ENCODE measurements at places on chromosomes 16 and 17.

- no peak for DNase-seq
Measured at GRCh38 chr17:68701046-68701445, 99.9 kb upstream of the FAM20A start.

- DNase-seq: no peak
Measured at GRCh38 chr17:16406742-16407674, 8.4 kb upstream of the TRPV2 start.

- no peak for DNase-seq
Measured at GRCh38 chr17:12959441-12959840, 58.4 kb downstream of the ELAC2 start.

DNA sequence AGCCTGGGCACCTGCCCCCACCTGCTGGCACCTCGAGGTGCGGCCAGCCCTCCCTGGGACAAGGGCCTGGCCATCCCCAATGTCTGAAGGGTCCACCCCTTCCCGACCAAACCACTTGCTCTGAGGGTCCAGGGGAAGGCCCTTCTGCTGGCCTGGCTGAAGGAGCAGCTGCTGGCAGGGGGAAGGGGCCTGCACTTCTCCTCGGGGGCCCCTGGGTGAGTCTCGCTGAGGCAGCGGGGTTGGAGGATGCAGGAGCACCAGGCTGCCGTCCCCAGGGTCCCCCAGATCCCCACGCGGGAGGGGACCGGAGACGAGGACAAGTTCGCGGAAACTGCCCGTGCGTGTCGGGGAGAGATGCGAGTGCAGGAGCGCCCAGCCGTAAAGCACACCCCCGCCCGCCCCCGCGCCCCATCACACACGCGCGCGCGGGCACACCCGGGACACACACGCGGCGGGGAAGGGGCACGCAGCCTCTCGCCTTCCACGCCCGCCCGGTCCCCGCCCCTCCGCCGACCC, 725 bp upstream of the CACNA1H start:
- no peak for DNase-seq

- DNase-seq: peak; percentile 52
Measured at GRCh38 chr16:720447-720989, 428 bp upstream of the ANTKMT start.

GRCh38 chr16:85158743-85159178, 46.5 kb upstream of the CIBAR2 start:
- DNase-seq: no peak

GRCh38 chr16:88777471-88778270, 7.3 kb downstream of the PIEZO1 start:
- no peak for DNase-seq

GRCh38 chr17:14760212-14760611, 459.3 kb downstream of the HS3ST3B1 start:
- DNase-seq: no peak

DNA sequence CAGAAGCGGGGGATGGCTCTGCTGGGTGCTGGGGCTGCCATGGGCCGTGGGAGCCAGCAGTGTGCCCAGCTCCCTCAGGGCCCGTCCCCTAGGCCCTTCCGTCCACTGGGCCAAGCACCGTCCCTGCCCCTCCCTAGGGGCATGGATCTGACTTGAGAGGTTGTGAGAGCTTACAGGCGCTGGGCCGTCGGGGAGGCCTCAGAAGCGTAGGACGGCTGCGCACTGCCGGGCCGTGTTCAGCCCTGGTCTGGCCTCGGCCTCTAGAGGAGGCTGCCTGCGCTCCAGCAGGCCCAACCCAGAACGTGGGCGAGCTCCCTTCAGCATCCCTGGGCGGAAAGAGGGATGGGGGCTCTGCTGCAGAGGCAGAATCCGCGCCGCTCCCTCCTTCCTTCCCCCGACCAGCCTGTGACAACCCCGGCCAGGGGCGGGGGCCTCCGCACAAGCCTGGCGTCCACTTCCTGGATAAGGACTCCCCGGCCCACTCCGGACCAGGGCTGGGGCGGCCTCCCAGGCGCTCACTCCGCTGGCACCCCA, 685 bp upstream of the MPG start:
- DNase-seq: peak; percentile 74

DNA sequence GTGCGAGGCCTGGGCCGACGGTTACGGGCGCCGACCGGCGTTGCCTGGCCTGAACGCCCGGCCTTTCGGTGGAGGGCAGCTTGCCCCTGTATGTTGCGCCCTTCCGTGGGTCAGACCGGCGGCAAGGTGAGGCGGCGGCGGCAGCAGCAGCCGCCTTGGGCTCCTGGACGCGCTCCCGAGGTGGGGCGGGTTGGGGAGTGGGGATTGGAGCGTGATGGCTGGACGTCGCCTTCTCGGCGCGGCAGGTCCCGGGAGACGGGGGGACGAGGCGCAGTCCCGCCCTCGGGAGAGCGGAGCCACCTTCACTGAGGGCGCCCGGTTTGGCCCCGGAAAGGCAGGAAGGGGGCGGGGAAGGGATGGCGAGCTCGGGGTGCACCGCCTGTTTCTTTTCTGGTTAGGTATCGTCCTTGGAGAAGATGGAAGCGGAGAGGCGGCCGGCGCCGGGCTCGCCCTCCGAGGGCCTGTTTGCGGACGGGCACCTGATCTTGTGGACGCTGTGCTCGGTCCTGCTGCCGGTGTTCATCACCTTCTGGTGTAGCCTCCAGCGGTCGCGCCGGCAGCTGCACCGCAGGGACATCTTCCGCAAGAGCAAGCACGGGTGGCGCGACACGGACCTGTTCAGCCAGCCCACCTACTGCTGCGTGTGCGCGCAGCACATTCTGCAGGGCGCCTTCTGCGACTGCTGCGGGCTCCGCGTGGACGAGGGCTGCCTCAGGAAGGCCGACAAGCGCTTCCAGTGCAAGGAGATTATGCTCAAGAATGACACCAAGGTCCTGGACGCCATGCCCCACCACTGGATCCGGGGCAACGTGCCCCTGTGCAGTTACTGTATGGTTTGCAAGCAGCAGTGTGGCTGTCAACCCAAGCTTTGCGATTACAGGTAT, 671 bp downstream of the DGKE start:
- DNase-seq: peak; percentile 5

- no peak for DNase-seq
Measured at GRCh38 chr16:20946015-20946629, 45.6 kb downstream of the LYRM1 start.

DNA sequence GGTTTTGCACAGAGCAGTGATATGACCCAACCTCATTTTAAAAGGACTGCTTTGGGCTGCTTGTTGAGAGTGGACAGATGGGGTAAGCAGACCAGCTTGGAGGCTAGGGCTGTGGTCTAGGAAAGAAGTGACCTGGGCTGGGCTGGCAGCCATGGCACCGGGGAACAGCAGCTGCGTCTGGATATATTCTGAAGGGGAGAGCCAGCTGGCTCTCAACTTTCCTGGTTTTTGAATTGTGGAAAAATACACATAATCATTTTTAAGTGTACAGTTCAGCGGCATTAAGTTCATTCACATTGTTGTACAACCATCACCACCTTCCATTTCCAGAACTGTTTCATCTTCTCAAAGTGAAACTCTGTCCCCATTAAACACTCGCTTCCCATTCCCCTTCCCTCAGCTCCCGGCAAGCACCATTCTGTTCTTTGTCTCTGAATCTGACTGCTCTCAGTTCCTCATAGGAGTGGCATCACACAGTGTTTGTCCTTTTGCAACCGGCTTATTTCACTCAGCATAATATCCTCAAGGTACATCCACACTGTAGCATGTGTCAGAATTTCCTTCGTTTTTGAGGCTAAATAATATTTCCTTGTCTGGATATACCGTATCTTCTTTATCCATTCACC, 113.2 kb downstream of the SPECC1 start:
- peak; percentile 58 for DNase-seq

DNA sequence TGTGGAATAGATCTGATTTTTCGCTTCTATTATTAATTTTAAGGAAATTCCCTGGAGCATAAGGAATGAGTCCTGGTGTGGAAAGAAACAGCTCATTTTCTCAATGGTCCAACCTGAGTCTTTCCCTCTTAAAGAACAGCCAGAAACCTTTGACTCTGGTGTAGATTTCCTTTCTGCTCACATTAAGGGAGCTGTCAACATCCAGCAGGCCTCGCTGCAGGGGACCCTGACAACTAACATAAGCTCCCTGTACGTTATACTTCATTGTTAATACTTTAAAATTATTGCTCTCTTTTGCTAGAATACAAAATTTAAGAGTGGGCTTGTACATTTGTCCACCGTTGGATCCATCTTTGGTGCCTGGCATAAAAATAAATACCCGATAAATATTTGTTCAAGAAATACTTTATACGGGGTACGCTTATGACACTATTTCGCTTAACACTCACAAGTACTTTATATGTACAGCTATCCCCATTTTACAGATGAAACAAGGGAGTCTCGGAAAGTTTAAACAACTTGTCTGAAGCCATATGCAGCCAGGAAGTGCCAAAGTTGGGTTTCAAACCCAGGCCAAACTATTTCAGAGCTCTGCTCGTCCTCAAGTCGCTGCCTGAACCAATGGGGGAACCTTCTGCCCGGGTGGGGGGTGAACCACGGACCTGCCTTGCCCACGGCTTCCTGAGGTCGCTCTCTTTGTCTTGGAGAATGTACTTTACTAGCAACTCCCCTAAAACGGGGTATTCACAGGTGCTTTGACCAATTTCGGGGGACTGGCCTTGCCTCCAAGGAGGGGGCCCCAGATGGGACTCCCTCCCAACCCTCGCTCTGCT, 611 bp downstream of the SMARCE1 start:
- peak; percentile 44 for DNase-seq

DNA sequence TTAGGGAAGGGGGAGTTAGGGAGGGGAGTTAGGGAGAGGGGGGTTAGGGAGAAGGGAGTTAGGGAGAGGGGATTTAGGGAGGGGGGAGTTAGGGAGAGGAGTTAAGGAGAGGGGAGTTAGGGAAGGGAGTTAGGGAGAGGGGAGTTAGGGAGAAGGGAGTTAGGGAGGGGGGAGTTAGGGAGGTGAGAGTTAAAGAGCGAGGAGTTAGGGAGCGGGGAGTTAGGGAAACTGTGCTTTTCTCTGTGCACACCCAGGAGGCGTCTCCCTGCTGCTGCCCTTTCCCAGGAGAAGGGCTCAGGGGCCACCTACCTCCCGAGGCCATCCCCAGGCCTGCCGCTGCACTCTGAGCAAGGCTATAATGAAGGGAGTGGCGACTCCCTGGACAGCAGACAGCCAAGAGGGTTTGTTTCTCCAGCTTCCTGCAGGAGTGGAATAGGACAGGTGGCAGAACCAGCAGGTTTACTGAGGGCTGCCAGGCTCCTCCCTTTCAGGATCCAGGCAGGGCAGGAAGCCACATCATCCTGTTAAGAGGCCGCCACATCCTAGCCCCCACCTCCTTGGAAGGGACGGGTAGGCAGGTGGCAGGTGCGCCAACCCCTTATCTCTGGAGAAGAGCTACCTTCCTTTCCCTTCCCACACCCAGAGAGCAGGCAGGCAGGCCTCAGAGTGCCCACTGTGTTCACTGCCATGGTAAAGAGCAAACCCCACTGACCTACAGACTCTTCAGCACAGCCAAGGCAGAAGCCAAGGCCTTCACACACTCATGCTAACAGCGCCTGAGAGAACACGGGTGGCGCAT, 4.3 kb downstream of the CANT1 start:
- DNase-seq: no peak

- DNase-seq: no peak
Measured at GRCh38 chr16:53449816-53450517, 15.7 kb downstream of the RBL2 start.

- peak; percentile 14 for DNase-seq
Measured at GRCh38 chr16:11892761-11893160, 23.0 kb downstream of the GSPT1 start.

GRCh38 chr17:32995416-32996045, 3.9 kb downstream of the SPACA3 start:
- no peak for DNase-seq

DNA sequence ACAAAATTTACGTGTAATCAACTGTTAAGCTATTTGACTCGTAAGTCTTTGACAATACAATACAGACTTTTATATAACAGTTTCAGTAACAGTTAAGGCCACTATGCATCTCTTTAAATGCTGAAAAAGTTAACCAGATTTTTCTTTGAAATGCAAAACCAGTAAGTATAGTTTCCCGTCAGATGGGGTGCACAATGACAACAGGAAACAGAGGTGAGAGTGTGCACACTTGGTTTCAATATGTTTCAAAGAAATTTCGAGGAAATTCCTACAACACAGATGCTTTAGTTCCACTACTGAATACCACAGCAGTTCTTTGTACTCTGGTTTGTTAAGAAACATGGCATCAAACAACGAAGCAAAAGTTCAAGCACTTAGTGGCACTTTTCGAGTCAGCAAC, 48.4 kb downstream of the RNF157 start:
- no peak for DNase-seq

DNA sequence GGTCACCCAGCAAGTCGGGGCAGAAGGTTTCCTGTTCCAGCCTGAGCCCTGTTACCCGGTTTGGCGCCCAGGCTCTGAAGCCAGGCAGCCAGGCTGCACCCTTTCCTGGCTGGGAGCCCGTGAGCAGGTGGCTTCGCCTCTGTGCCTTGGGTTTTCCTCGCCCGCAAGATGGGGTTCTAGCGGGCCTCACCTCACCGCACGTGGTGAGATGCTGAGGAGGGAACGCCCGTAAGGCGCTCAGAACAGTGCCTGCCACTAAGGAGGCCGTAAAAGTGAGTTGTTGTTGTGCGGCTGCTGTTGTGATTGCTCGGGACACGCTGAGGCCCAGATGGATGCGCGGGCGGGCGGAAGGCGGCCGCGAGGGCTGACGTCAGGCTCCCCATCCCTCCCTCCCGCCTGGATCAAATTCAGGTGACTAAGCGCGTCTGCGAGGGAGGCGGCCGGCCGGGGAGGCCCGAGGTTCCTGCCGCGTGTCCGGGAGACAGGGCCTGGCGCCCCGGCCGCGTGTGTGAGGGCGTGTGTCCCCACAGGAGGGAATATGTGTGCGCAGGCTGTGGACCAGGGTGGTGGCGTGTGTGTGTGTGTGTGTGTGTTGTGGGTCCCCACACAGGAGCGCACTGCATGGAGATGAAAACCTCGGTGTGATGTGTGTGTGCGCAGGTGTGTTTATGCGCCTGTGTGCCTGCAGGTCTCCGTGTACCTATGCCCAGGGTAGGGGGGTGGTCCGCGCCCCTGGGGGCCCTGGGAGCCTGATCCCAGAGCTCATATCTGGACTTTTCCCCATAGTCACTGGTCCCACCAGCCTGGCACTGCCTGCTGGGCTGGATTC, 4.3 kb downstream of the CAMKK1 start:
- no peak for DNase-seq

DNA sequence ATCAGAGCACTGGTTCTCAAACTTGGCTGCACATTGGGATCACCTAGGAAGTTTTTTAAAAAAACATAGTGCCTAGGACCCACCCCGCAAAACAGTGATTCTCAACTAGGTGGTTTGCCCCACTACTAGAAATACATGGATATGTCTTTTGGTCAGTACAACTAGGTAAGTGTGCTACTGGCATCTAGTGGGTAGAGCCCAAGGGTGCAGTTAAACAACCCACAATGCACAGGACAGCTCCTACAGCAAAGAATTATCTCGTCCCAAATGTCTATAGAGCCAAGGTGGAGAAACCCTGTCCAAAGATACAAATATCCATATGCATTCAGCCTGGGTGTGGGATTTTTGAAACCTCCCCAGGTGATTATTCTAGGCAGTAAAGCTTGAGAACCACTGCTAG, 11.8 kb upstream of the ZNF19 start:
- no peak for DNase-seq
